Pulmonary artery endothelial cell (primary cell): ENCODE measurements at places on chromosomes 1 and 21.
A peak's percentile ranks its signal among the peaks of the same experiment; 100 is the strongest.

GRCh38 chr1:169484683-169485430 lies 887 bp downstream of the SLC19A2 start:
- no peak for DNase-seq

DNA sequence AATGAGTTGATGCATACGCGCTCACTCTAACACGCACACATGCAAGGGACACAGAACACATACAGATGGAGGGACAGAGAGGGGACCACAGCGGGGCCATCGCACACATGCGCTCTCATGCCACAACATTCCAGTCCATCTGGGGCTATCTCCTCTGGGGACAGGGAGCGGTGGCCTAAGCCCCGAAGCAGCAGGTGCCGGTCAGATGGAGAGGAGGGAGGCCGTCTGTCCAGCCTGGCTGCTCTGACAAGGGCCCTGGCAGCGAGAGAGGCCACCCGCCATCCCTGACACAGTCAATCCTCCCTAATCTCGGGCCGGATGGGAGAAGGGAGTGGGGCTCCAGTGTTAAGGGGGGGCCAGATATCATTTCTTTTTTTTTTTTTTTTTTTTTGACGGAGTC lies 123.5 kb downstream of the KIAA0319L start:
- no peak for DNase-seq

GRCh38 chr1:26814377-26814776 lies 12.1 kb upstream of the ZDHHC18 start:
- DNase-seq: no peak

GRCh38 chr1:179881642-179882252 lies 338 bp upstream of the TOR1AIP1 start:
- DNase-seq: peak; percentile 85

DNA sequence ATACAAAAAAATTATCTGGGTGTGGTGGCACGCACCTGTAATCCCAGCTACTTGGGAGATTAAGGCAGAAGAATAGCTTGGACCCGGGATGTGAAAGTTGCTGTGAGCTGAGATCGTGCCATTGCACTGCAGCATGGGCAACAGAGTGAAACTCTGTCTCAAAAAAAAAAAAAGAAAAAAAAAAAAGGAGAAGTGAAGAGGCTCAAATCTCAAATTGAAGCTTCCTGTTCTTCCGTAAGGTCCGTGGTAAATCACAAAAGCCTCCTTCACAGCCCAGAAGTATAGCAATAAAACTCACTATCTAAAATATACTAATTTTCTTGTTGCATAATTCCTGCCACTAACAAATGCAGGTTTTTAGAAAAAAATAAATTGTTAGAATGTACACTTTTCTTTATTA lies 498.2 kb upstream of the BRINP3 start:
- DNase-seq: no peak

- DNase-seq: no peak
These were observed 95.7 kb upstream of the WNT4 start for GRCh38 chr1:22238356-22239224.

GRCh38 chr1:175319912-175320230 lies 127.3 kb upstream of the KIAA0040 start:
- DNase-seq: no peak

- DNase-seq: no peak
These were observed 8.0 kb upstream of the CCDC190 start for GRCh38 chr1:162868972-162869371.

- DNase-seq: no peak
These were observed 30.6 kb downstream of the PHC2 start for GRCh38 chr1:33400153-33400911.

DNA sequence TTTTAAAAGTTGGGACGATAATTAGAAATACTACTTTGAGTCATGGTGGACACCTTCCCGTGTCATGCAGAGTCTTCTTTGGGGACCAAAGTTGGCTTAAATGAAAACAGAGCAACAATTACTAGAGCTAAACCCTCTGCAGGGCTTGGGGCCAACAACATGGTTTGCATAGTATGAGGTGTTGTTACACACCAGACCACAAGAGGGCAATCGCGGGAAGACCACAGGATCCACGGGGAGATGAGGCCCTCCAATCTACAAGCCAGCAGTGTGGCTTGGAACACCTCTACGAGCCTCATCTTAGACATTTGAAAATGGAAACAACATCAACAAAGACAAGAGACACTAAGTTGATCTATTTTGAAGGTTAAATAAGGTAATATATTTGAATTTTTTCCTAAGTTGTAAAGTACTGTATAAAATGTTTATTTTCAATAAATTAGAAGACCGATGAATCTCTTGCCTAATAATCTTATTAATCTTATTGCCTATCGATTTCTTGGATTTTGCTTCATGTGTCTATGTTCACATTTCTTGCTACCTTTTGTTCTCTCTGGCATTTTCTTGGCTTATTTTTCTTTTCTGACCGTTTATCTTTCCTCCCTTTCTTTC lies 8.2 kb upstream of the SMCP start:
- DNase-seq: peak; percentile 5

DNA sequence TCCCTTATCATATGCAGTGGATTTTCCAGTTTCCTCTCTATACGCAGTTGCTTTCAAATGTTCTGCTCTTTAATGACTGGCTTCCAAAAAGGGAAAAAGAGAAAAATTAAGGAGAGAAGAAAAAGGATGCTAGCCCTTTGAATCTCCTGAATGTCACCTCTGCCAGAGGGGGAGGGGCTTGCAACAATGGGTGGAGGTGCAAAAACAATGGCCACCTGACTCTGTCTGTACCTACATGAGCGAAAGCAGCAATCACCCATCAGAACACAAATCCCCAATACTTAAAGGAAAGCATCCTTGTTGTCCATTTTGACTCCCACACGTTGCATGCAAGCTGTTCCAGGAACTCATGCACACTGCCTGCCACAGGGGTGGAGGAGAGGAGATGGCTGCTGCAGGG lies 61.2 kb downstream of the CCDC30 start:
- no peak for DNase-seq

DNA sequence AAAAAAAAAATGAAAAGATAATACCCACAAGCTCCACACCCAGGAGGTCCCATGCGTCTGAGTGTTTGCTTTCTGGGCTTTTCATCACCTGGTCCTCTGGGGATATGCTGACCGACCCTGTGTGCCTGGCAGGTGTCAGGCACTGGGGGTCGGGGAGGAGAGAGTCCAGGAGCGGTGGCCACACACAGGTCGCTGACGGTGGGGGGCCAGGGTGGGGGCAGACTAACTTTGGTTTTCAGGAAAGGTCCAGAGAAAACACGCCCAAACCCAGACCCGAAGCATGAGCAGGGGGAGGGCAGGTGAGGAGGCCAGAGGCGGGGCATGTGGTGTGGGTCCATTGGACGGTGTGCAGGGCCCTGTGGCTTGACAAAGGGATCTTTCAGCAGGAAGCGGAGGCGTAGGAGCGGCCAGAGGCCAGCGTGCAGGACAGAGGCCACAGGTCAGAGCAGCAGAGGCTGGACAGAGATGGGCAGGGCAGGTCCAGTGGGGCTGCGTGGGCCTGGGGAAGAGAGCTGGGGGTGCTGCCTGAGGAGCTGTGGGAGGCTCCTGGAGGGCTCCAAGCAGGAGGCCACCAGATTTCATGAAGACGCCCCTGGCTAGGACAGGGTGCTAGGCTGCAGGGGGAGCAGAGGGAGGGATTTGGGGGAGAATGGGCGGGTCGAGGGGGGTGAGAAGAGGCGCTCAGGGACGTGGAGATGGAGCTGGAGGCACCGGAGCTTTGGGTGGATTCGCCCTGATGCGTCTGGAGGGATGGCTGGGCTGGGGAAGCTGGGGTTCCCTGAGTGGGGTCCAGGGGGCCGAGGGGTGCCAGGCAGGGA lies 15.8 kb downstream of the RNF223 start:
- DNase-seq: no peak

DNA sequence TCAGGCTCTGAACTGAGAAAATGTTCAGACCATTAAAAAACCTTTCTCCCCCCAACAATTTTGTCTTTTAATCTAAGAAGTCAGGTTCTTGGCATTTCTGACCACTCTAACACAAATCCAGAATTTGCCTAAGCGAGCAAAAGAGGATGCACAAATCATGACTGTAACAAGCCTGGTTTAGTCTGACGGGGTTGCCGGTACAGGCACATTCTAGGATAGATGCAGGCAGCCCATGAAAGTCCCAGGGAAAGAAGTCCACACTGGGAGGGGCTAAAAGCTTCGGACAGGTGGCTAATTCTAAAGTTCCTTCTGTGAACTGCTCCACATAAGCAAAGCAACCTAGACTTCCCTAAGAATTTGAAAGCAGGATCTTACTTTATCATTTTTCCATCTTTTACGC lies 48.0 kb upstream of the KCNE1 start:
- DNase-seq: no peak

GRCh38 chr1:30872033-30872947 lies 36.3 kb downstream of the SDC3 start:
- no peak for DNase-seq

- no peak for DNase-seq
These were observed 9.6 kb downstream of the GSTM2 start for GRCh38 chr1:109677459-109677858.

DNA sequence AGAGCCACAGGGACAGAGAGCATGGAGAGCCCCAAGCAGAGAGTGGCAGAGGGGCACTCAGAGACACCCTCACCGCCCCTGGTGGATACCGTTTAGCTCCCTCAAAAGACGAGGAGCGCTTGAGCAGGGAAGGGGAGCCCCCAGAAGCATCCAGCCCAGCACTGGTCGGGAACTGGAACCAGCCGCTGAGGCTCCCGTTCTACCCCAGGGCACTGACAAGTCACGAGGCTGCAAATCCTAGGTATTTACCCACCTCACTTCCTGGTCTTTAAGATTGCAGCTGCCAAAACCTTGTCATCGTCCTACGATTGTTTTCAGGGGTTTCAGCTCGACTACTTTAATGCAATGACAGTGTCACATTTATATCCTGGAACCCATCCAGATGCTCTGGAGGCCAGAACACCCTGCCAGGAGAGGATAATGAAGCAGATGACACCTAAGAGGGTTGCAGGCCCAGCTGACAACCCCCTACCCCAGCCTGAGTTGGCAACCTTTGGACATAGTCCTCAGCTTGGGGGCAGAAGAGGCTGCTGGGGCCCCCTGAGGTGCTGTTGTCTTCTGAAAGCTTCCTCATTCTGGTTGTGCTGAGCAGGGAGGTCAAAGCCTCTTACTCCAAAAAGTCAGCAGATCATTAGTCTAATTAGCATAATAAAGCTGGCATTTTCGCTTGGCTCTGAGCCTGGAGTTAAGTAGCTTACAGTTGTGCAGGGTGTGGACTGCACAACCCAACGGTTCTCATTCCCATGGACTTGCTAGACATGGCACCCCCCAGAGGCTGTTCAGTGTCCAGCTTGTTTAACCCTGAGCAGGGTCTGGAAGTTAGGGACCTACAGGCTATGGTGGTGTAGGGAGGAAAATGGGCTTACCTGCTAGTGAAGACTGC lies 20.6 kb upstream of the BACE2 start:
- no peak for DNase-seq

DNA sequence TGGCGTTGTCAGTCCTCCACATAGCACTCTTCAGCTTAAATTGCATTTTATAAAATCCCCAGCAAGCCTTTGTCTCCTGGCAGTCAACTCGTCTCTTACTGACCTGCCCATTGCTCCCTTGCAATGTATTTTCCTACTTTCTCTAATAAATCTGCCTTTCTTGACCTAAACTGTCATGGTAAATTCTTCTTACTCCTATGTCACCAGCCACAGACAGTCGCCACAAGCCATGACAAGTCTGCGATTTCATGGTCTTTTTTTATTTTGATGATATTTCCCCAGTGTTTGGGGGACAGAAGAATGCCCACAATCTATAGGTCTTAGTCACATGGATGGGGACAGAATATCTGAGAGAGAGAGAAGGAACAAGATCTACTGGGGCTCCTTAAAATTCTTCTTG lies 8.4 kb downstream of the IFNAR2 start:
- no peak for DNase-seq

GRCh38 chr1:82515650-82516049 lies 714.9 kb downstream of the ADGRL2 start:
- no peak for DNase-seq

GRCh38 chr1:26412180-26412840 lies 1.7 kb downstream of the LIN28A start:
- no peak for DNase-seq

DNA sequence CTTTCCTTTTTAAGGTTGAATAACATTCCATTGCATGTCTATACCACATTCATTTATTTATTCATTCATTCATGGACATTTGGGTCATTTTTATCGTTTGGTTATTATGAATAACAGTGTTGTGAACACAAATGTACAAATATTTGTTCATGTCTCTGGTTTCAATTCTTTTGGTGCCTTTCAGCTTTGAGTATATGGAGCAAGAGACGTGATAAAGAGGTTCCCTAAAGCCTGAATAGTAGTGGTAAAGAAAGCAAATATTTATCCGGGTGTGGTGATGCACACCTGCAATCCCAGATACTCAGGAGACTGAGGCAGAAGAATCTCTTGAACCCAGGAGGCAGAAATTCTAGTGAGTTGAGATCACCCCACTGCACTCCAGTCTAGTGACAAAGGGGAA lies 5.3 kb upstream of the RLF start:
- no peak for DNase-seq

- DNase-seq: no peak
These were observed 278.2 kb downstream of the USP25 start for GRCh38 chr21:16007943-16008342.

DNA sequence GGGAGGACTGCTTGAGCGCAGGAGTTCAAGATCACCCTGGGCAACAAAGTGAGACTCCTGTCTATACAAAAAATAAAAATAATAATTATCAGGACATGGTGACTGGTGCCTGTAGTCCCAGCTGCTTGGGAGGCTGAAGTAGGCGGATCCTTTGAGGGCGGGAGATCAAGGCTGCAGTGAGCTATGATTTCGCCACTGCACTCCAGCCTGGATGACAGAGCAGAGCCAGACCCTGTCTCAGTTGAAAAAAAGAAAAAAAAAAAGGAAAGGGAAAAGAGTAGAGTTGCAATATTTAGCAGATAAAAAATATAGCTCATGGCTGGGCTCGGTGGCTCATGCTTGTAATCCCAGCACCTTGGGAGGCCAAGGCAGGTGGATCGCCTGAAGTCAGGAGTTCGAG lies 3.3 kb upstream of the S1PR1 start:
- no peak for DNase-seq

- DNase-seq: peak; percentile 33
These were observed 106.7 kb downstream of the HIVEP3 start for GRCh38 chr1:41812051-41812450.

GRCh38 chr1:39226836-39227235 lies 22.3 kb downstream of the MACF1 start:
- DNase-seq: no peak

- no peak for DNase-seq
These were observed 4.4 kb upstream of the MAPKAPK2 start for GRCh38 chr1:206680279-206680678.

GRCh38 chr1:100657876-100658715 lies 61.4 kb upstream of the VCAM1 start:
- DNase-seq: no peak

GRCh38 chr21:38804789-38805327 lies 871 bp upstream of the ETS2 start:
- DNase-seq: no peak

- no peak for DNase-seq
These were observed 226.9 kb upstream of the PKN2 start for GRCh38 chr1:88457197-88457596.

GRCh38 chr1:235557495-235557894 lies 53.2 kb upstream of the B3GALNT2 start:
- DNase-seq: no peak

GRCh38 chr21:45367402-45368351 lies 37.3 kb upstream of the COL18A1 start:
- DNase-seq: no peak

- no peak for DNase-seq
These were observed 92.2 kb downstream of the TBX19 start for GRCh38 chr1:168372861-168373371.
